ENCODE measurements at places on chromosomes 11 and 22.
A peak's percentile ranks its signal among the peaks of the same experiment; 100 is the strongest.

DNA sequence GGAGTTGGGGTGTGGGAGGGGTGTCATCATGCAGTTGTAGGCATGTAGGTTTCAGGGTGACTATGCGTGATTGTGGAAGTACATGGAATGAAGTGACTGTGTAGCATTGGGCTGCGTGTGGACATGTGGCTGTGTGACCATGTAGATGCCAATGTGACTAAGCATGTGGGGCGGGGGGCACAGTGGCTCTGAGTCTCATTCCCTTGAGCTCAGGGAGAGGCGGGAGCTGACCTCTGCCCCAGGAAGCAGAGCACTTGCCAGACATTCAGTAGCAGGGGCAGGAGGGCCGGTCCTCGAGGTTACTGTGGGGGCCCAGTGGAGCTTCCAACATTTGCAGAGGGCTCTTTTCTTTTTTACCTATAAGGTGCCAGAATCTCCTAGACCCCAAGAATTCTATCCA lies 440 bp upstream of the KLHL35 start:
- DNase-seq: no peak

DNA sequence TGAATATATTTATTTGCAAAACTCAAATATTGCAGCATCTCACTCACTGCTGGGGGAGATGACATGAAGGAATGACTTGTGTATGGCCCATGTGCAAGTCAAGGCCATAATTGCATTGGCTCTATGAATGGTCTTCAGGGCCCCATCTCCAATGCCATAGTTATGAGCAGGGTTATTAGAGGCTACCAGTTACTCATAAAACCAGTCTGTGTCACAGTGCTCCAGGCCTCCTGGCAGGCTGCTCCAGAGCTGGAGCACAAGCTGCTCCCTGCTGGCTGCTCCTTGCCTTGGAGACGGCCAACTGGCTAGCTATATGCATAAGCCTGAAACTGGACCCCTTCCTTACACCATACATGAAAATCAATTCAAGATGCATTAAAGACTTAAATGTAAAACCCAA lies 145.7 kb downstream of the TRPC6 start:
- DNase-seq: no peak

DNA sequence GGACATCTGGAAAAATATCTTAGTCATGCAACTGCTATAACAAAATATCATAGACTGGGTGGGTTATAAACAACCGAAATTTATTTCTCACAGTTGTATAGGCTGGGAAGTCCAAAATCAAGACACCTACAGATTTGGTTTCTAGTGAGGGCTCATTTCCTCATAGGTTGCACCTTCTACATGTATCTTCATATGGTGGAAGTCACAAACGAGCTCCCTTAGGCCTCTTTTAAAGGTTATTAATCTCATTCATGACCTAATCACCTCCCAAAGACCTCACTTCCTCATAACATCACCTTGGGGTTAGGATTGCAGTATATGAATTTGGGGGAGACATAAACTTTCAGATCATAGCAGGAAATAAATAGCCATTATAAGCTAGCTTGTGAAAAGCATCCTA lies 85.2 kb downstream of the INTS4 start:
- DNase-seq: no peak

GRCh38 chr22:38468443-38469305 lies 778 bp downstream of the KDELR3 start:
- no peak for DNase-seq

DNA sequence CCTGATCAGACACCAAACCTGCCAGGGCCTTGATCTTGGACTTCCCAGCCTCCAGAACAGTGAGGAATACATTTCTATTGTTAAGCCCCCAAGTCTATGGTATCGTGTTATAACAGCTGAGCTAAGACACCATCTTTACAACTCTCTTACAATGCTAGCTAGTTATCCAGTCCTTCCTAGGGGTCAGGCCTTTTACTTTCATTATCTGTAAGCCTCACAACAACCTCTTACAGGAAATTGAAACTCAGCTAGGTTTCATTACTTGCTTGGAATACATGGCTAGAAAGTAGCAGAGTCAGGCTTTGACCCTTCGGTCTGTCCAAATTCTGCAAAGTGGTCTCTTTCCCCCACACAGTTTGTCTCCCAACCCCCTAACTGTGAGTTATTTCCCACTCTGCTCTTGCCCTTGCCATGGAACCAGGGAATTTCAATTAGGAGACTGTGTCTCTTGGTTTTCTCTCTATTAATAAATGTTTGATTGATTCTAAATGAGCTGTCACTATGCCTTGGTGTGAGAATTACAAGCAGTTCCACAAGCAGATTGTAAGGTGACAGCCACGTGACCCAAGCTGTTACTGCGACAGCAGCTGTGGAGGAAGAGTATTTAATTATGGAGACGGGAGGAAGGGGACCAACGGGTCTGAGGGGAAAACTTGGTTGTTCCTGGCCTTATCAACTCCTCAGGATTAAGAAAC lies 38.4 kb upstream of the CLMP start:
- peak; percentile 78 for DNase-seq

DNA sequence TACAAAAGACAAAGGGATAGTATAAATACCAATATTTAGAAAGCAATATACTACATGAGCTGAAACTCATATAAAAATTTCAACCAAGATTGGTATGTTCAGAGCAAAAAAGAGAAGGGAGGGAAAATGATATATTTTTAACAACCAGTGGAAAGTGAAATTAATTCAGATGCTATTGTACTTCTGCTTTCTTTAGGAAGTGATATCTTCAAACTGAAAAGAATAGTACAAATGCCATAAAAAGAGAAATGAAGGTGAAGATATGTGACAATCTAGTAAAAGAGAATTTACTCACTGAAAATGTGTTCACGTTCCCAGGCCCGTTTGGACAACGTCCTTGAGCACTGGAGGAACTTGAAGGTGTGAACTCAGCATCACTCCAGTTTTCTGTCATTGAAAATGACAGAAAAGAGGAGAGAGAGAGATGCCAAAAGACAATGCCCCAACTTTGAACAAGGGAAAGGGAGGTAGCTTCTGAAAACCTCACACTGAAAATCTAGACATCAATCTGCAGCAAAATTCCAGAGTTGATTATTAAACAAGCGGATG lies 47.5 kb downstream of the SC5D start:
- DNase-seq: no peak

All from large intestine (tissue), 12 donors.